ENCODE measurements at places on chromosomes 5 and 9. TPM values are rescaled to one million over a fixed set of nuclear protein-coding genes. Genes with fewer than 3 reads are reported as not detected.

DNA sequence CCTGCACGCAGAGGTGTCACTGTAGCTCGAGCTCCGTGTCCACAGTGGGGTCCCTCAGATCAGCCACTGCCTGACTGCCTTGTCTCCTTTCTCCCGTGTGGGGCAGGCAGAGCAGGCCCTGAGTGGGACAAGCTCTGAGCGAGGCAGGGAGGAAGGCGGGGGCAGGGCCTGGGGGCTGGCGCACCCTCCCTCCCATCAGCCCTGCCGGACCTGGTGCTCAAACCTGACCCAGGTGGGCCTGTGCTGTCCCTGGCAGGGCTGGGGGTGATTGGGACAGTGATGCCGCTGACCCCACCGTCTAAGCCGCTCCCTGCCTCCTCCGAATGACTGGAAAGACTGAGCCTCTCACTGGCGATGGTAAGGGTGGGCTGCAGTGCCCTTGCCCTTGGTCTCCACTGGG lies 60.9 kb downstream of the KCNT1 start:
- H3K27ac ChIP-seq: no peak overlapping the region
- H3K4me1 ChIP-seq: no peaks in the 10 kb centered on the region
- no peaks in the 10 kb centered on the region for H3K36me3 ChIP-seq

- peaks cover 1% of the 10 kb centered on the region for H3K27me3 ChIP-seq
- H3K4me1 ChIP-seq: no peaks in the 10 kb centered on the region
- H3K36me3 ChIP-seq: no peaks in the 10 kb centered on the region
- DNase-seq: no peak
- H3K4me3 ChIP-seq: no peak overlapping the region
- H3K27ac ChIP-seq: no peak overlapping the region
Observed at GRCh38 chr5:96294884-96295202, 138.2 kb downstream of the PCSK1 start.

DNA sequence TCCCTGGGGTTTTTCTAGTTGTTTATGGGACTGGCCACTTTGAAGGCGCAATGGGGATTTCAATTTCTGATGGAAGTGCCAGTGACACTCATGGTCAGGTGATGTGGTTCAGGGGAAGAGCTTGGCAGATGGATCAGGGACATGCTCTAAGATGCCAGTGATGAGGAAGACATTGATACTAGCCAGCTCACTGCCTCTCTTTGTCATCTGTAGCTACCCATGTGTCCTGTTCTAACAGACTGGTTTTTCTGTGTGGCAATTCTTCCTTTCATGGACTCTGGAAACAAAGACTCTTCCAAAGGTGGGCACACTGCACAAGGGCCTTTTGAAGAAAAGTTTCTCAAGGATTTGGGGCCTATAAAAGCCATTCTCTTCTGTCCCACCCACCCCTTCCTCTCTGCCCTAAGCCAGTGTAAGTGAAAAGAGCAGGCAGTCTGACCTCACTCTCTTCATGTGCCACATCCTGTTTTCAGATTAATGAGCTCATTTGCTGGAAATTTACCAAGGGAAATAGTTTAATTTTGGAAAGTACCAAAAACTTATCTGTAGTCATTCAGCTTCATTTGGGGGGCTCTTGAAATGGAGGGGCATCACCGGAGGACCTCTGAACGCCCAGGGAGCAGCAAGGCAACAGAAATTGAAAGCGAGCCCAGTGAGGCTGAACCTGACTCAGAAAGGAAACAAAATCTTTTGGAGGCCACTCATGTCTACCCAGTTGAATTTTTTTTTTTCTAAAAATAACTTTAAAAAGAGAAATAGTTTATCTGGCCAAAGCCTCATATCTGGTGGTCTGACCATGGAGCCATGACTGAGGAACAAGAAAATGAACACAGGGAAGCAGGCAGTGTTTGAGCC lies 4.9 kb upstream of the TRAF1 start:
- DNase-seq: peak; percentile 72
- H3K4me3 ChIP-seq: peak overlapping the region; percentile 72
- H3K4me1 ChIP-seq: peaks cover 88% of the 10 kb centered on the region
- H3K27me3 ChIP-seq: no peaks in the 10 kb centered on the region
- H3K27ac ChIP-seq: peak overlapping the region; percentile 100
- H3K36me3 ChIP-seq: peaks cover 14% of the 10 kb centered on the region

Gene FXN
- 27.2 TPM for total RNA-seq

Gene ZCCHC7
- 22.2 TPM for total RNA-seq

All from activated CD4-positive, alpha-beta T cell treated with anti-CD3 and anti-CD28 coated beads, Interleukin-2, amount 10 ng/mL, durations not matched to agents 7 days and 5 days (primary cell).